NCI-H2029 (cell line): ENCODE measurements at places on chromosomes 4 and X.

GRCh38 chrX:103538728-103539127 is 19.4 kb upstream of the RAB40A start:
- no peak for DNase-seq

DNA sequence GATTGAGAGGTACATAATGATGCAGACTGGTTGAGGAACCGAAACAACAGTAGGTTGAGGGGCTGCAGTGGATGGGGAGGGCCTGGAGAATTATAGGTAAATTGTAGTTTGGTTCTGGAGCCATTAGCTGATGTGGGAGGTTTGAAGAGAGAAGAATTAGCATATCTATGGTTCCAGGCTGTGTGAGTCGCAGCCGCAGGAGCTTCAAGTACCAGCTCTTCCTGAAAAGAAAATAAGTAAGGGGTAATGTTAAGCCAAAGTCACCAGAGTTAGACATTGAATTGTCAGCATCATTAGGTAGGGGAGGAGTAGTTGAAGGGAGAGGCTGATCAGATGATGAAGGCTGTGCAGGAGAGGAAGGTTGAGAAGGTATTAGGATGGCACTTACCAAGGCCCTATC is 29.5 kb downstream of the PF4 start:
- DNase-seq: no peak

GRCh38 chr4:140704964-140705363 is 51.2 kb downstream of the TBC1D9 start:
- no peak for DNase-seq

DNA sequence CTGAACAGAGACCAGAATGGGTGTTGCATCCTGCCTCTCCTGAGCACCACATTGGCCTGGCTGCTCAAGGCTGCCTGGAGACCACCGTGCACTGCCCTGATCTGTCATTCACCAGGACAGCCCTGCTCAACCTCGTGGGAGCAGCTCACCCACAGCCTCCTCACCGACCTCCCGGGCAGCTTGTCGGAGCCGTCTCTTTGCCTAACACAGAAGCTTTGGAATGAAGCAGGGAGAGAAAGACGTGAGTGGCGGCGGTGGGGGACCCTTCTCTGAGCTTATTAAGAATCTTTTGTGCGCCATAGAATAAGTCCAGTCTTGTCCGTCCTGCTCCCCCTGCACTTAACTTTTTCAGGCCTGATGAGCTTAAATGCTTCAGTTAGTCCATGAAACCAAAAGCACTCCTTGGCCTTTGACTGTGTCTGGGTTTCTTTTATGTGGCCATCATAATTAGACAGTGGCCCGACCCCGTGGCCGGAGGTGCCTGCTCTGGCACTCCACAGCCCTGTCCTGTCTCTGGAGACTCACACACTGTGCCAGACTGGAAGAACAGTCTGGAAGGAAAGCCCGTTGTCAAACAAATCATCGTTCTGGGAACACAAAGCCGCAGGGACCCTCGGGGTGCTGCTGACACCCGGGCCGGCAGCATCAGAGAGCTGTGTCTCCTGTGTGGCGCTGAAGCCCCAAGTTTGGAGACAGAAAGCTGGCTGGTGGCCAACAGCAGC is 192.8 kb downstream of the BCOR start:
- DNase-seq: no peak

DNA sequence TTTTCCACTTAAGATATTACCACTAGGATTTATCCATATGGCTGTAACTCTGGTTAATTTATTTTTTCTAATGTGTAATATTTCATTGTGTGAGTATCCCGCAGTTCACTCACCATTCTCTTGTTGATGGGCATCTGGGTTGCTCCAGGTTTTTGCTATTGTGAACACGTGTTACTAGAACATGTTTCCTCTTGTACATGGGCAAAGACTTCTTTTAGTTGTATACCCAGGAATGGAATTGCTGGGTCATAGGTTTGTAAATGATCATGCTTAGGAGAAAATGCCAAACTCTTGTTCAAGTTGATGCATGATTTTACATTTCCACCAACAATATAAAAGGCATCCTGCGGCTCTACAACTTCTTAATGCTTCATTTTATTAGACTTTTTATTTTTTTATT is 26.8 kb downstream of the SYNPO2 start:
- DNase-seq: no peak

GRCh38 chr4:88533937-88534750 is 10.6 kb upstream of the PYURF start:
- DNase-seq: no peak

DNA sequence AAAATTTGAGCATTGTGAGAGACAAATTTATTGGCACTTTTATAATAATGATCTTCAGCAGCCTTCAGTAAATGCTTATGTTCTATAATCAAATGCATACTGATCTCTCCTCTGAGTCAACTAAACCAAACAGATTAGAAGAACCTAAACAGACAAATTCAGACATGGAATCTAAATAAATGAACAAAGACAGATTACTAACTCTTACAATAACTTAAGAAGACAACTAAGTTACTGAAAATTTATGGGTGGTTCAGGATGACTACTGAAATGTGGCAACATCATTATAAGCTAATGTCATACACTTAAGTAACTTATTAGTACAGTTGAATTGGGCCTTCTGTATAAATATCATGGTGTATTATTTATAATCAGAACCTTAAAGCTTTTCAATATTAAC is 127.3 kb downstream of the NEK1 start:
- no peak for DNase-seq

DNA sequence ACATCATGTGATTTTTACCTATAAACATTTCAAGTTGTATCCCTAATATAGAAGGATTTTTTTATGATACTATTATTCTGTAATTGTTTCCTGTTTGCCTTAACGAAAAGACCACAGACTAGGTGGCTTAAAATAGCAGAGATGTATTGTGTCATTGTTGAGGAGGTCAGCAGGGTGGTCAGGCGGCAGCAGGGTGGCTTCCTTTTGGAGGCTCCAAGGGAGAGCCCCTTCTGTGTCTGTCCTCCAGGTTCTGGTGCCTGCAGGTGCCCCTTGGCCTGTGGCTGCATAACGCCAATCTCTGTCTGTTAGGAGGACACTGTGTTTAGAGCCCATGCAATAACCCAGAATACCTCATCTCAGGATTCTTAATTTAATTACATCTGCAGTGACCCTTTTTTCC is 118.1 kb downstream of the TBL1X start:
- DNase-seq: no peak

- no peak for DNase-seq
These were observed 933.0 kb upstream of the LCORL start for GRCh38 chr4:18954538-18954937.

DNA sequence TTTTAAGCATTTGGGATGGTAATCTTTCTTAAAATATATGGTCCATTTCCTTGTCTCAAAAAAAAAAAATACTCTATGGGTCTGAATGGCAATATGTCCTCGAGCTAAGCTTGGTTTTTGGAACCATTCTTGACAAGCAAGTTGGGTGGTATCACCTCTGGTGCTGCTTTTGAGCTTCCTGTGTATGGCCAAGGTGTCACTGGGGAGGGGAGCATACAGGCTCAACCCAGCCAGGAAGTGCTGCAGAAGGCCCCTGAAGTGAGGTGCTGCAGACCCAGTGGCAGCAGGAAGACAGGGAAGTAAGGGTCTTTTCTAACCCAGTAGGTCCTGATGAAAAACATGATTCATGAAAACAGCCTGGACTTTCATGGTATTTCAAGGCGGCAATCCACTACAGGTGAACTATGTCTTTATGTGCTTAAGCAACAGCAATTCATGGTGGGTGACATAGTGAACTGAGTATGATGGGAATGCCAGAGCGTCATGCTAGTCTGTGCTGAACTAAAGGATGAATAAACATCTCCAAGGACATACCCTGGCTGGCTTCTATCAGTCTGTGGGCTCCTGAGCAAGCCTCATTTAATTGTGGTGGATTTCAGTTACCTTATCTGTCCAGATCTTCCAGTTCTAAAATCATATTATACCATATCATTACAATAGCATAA is 15.1 kb downstream of the TRAPPC2 start:
- no peak for DNase-seq

DNA sequence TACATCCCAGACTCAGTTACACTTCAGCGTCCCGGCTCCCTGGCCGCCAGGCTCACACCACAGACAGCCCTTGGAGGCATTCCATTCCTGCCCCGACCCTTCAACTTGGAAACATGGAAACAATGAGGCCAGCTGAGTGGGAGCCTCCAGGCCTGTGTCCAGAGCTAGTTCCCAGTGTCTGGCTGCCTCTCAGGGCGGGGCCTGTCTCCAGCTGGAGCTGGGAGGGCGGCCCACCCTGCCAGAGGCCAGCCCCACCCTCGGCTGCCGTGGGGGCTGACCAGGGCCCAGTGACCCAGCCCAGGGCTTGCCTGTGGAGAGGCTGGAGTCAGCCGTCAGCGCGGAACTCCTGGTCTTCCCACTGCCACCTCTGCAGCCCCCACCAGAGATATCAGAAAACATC is 37.4 kb upstream of the SPON2 start:
- DNase-seq: no peak

DNA sequence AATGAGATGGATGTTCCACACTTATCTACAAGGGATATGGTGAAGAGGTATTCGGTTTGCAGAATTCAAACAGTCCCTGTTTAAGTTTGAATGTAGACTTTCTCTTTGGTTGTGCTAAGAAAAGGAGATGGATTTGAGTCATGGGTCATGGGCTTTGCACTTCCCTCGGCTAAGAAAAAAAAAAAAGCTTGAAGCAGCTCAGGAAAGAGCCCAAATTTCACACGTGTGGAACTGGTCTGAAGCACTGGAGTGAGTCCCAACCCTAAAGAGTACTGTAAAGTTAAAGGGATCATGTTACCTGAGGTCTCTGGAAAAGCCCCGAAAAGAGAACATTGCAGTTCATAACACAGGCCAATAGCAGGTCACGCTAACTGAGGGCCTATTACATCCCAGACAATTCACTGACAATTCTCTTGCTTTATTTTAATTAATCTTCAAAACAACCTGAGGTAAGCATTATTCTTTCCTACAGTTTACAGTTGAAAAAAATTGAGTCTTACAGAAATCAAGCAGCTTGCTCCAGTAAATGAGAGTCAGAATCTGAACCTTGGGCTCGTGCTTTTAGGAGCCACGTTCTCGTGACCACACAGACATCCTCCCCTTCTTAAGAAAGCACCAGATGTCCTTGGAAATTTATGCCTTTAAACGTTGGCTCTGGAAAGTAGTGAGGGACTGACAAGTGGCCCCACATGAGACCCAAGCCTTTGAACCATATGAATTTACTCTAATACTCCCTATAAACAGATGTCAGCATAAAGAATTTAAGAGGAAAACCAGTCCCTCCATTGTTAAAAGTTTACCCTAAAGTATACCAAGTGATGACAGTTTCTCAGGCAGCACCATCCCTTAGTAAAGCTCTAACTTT is 89.3 kb downstream of the MAD2L1 start:
- DNase-seq: no peak

GRCh38 chr4:159150821-159151390 is 48.0 kb downstream of the RAPGEF2 start:
- peak; percentile 22 for DNase-seq

DNA sequence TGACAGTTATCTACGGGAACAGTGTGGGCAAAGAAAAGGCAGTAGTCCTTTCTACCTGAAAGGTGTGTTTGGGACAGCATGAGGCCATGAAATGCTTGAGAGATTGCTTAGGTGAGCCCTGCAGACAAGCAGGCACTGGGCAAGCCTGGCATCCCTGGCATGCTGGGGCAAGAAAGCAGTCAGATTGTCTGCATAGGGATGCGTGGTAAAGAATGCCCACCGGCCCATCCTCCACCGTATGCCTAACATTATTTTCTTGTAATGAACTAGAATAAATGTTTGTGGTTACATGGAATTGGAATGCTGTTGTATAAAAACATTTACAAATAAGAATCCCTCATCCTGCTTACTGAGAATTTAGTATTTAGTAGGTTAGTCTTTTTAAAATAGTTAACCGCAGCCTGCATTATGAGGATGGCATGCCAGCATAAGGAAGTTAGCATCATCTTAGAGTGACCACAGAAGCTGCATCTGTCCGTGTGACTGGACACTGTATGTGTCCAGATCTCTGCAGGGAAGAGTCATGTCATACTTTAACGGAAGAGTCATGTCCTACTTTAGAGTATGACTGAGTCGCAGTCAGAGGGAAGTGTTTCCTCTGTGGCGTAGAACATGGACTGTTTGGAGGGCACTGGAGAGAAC is 18.9 kb downstream of the ZBTB49 start:
- DNase-seq: no peak

- no peak for DNase-seq
These were observed 36.3 kb downstream of the IL21 start for GRCh38 chr4:122584519-122584918.

- DNase-seq: no peak
These were observed 1.4 kb downstream of the RBMX start for GRCh38 chrX:136879001-136879687.

GRCh38 chr4:13920901-13921300 is 293.4 kb upstream of the BOD1L1 start:
- DNase-seq: no peak

DNA sequence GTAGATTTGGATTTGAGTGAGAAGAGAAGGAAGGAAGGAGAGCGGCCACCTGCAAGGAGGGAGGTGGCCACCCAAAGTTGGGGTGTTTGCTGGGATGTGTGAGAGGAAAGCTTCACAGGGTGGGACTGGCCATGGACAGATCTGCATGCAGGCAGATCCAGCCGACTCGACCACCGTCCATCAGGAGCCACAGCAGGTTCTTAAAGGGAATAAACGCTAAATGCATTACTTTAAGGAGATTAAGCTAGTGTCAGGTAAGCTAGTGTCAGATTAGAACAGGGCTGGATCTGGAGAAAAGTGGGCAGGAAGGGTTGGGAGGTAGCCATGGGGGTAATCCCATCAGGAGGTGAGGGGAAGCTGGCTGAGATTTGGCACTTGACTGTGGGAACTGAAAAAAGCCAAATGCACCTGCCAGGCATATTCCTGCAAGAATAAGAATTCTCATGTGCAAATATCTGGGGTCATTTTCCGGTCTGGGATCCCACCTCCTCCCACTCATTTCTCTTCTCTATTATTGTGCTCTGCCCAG is 79.6 kb downstream of the MGST2 start:
- no peak for DNase-seq

DNA sequence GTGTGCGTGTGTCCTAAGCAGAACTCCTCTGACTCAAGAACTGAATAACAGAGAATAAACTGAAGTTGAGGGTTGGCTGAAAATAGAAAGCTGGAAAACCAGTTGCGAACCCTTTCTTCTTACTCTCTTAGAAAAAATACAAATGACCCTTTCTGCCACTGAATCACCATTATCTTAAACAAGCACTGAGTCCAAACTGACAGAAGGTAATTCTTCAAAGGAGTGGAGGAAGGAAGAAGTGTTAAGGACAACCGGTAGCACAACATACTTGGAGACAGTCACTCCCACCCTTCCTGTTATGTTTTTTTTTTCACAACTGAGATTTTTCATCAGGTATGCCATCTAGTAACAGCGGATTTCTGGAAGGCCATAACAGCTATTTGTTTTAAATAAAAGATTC is 38.1 kb downstream of the HELQ start:
- no peak for DNase-seq

GRCh38 chrX:53227224-53227765 is 2.3 kb upstream of the KDM5C start:
- DNase-seq: no peak

- DNase-seq: no peak
These were observed 56.5 kb downstream of the SNX25 start for GRCh38 chr4:185265942-185266341.

GRCh38 chr4:177242651-177243286 is 66.9 kb upstream of the NEIL3 start:
- no peak for DNase-seq

GRCh38 chrX:117910216-117910615 is 206.4 kb downstream of the KLHL13 start:
- DNase-seq: no peak
